RWPE2 (cell line): ENCODE measurements at places on chromosomes 1 and 21.

DNA sequence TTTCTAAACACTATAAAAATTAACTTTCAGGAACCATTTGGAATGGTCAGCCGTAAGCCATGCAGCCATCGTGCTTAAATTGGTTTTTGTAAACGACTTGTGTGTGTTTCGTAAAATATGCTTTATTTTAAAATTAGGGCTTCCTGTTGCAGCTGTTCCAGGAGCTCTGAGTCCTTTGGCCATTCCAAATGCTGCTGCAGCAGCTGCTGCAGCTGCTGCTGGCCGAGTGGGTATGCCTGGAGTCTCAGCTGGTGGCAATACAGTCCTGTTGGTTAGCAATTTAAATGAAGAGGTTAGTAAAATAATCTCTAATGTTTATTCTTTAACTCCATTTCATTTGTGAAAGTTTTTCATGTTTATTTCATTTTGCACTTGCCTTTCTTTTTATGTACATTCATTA is 83.1 kb downstream of the PTBP2 start:
- peaks cover 65% of the 10 kb centered on the region for H3K36me3 ChIP-seq
- no peak overlapping the region for H3K27ac ChIP-seq
- no peak overlapping the region for H3K4me3 ChIP-seq
- H3K27me3 ChIP-seq: no peaks in the 10 kb centered on the region
- no peaks in the 10 kb centered on the region for H3K4me1 ChIP-seq

- H3K36me3 ChIP-seq: no peaks in the 10 kb centered on the region
- H3K4me3 ChIP-seq: no peak overlapping the region
- no peak overlapping the region for H3K27ac ChIP-seq
- peaks cover 19% of the 10 kb centered on the region for H3K4me1 ChIP-seq
Measured at GRCh38 chr1:109373126-109373525, 24.6 kb downstream of the SORT1 start.

- H3K4me3 ChIP-seq: no peak overlapping the region
- H3K4me1 ChIP-seq: peaks cover 36% of the 10 kb centered on the region
- H3K27ac ChIP-seq: no peak overlapping the region
- H3K36me3 ChIP-seq: peaks cover 3% of the 10 kb centered on the region; the same call in 1 of the 2 replicates
- DNase-seq: no peak
- no peaks in the 10 kb centered on the region for H3K27me3 ChIP-seq
Measured at GRCh38 chr1:25432749-25433388, 2.2 kb downstream of the MACO1 start.

DNA sequence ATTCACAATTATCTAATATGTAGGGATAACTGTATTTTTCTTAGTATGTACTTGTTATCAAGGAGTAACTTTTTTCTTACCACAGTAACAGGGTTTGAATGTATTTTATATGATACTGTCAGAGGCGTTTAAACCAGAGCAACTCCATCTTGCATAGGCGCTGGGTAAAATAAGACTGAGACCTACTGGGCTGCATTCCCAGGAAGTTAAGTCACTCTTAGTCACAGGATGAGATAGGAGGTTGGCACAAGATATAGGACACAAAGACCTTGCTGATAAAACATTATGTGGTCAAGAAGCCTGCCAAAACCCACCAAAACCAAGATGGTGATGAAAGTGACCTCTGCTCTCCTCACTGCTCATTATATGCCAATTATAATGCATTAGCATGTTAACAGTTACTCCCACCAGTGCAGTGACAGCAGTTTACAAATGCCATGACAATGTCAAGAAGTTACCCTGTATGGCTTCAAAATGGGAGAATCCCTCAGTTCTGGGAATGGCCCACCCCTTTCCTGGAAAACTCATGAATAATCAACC is 64.8 kb downstream of the RPE65 start:
- peak overlapping the region; percentile 96 for H3K27ac ChIP-seq
- H3K4me1 ChIP-seq: peaks cover 31% of the 10 kb centered on the region
- no peak overlapping the region for H3K4me3 ChIP-seq
- no peaks in the 10 kb centered on the region for H3K27me3 ChIP-seq

GRCh38 chr21:45126204-45126626 is 51.8 kb downstream of the ADARB1 start:
- no peak for DNase-seq
- H3K27ac ChIP-seq: no peak overlapping the region
- no peak overlapping the region for H3K4me3 ChIP-seq
- no peaks in the 10 kb centered on the region for H3K27me3 ChIP-seq

- DNase-seq: no peak
- H3K27me3 ChIP-seq: no peaks in the 10 kb centered on the region
- peaks cover 5% of the 10 kb centered on the region for H3K4me1 ChIP-seq
- H3K27ac ChIP-seq: no peak overlapping the region
Measured at GRCh38 chr1:200226969-200227303, 182.9 kb downstream of the ZNF281 start.

DNA sequence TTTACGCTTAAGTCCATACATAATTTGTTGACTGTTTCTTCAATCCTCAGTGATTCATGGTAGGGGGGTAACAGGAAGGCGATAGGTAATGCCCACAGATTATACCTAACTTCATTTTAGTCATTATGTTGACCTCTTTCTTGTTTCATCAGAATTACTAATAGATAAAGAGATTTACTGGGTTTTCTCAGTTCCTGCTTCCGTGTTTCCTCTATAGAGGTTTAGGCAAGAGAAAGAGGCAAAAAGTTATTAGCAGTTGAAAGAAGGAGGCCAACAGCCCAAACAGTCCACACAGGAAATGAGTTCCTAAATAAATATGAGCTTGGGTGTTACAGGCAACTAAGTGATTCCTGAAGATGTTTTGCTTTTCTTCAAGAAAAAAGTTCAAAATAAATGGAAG is 17.9 kb upstream of the CLCA1 start:
- H3K4me1 ChIP-seq: no peaks in the 10 kb centered on the region
- no peaks in the 10 kb centered on the region for H3K36me3 ChIP-seq
- no peak overlapping the region for H3K27ac ChIP-seq
- H3K4me3 ChIP-seq: no peak overlapping the region
- H3K27me3 ChIP-seq: no peaks in the 10 kb centered on the region

DNA sequence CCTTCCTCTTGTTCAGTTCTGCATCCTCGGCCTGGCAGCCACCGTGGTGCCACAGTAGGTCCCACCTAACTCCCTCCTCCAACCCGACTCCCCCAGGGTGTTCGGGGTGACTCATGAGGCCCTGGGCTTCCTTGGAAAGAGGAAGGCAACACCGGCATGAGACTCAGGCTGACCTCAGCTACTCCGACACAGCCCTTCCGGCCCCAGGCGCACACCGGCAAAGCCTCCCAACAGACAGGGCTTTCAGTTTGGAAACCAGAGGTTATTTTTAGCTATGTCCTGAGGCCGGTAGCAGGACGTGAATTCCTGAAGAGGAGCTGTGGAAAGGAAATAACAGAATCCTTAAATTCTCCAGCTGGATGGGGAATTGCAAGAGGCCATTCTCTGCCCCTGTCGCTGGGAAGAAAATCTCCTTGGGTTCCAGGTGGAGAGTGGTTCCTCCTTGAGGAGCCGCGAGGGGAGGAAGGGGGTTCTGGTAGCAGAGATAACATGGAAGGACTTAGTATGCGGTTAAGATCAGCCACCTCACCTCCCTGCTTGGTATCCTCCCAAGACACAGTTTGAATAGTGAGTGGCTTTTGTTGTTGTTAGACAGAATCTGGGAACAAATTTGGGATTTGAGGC is 24.4 kb downstream of the PLXNA2 start:
- H3K4me1 ChIP-seq: peaks cover 34% of the 10 kb centered on the region
- H3K27me3 ChIP-seq: no peaks in the 10 kb centered on the region
- peak; percentile 85 for DNase-seq
- no peak overlapping the region for H3K4me3 ChIP-seq

DNA sequence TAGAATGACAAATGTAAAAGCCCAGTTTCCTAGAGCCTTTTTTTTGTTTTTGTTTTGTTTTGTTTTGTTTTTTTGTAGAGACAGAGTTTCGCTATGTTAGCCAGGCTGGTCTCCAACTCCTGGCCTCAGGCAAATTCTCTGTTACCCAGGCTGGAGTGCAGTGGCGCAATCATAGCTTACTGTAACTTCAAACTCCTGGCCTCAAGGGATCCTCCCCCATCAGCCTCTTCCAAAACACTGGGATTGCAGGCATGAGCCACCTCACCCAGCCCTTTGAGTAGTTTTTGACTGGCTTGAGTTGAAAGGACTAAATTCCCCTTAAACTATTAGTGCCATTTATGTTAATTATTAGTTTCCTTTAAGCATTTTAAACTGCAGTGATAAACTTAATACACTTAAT is 28.8 kb upstream of the ZBTB18 start:
- DNase-seq: no peak
- no peak overlapping the region for H3K4me3 ChIP-seq
- no peaks in the 10 kb centered on the region for H3K27me3 ChIP-seq
- no peaks in the 10 kb centered on the region for H3K36me3 ChIP-seq
- no peak overlapping the region for H3K27ac ChIP-seq
- no peaks in the 10 kb centered on the region for H3K4me1 ChIP-seq

- H3K4me3 ChIP-seq: no peak overlapping the region
- H3K4me1 ChIP-seq: peaks cover 14% of the 10 kb centered on the region
- DNase-seq: no peak
- H3K27me3 ChIP-seq: no peaks in the 10 kb centered on the region
- no peaks in the 10 kb centered on the region for H3K36me3 ChIP-seq
- H3K27ac ChIP-seq: no peak overlapping the region
Measured at GRCh38 chr1:17123196-17124045, 4.2 kb upstream of the PADI2 start.

DNA sequence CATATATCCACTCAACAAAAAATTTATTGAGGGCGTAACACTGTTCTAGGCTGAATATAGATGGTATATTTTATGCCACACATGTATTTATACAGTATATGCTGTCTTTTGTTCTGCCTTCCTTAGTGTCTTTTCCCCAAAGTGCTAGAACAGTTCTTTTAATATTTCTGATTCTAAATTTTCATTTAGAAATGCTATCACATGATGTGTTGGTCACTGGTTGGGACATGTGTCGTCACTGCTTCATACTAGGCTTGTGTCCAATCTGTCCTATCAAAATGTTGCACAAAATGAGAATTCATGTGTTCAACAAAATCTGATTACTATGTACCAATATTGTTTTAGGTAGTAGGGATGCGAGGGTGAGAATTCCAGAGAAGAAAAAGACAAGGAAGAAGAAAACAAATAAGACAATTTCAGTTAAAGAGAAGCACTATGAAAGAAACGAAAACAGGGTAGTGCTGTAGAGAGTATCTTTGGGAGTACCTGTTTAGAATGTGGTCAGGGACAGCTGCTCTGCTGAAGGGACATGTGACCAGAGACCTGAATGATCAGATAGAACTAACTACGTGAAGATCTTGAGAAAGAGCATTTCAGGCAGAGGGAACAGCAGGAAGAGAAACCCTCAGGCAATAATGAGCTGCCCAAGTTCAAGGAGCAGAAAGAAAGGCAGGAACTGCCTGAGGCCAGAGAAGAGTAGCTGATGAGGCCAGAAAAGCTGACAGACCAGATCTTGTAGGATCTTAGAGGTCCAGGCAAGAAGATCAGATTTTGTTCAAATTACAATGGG is 1.3 kb downstream of the KMO start:
- no peak overlapping the region for H3K4me3 ChIP-seq
- no peaks in the 10 kb centered on the region for H3K27me3 ChIP-seq
- peaks cover 5% of the 10 kb centered on the region for H3K4me1 ChIP-seq
- H3K36me3 ChIP-seq: no peaks in the 10 kb centered on the region
- no peak overlapping the region for H3K27ac ChIP-seq

GRCh38 chr1:183689762-183690204 is 36.7 kb upstream of the APOBEC4 start:
- H3K27ac ChIP-seq: no peak overlapping the region
- no peak for DNase-seq
- H3K36me3 ChIP-seq: no peaks in the 10 kb centered on the region
- H3K4me3 ChIP-seq: no peak overlapping the region
- H3K27me3 ChIP-seq: no peaks in the 10 kb centered on the region
- H3K4me1 ChIP-seq: no peaks in the 10 kb centered on the region

- peak overlapping the region; percentile 94 for H3K27ac ChIP-seq
- H3K27me3 ChIP-seq: no peaks in the 10 kb centered on the region
- H3K36me3 ChIP-seq: peaks cover 53% of the 10 kb centered on the region
- H3K4me1 ChIP-seq: peaks cover 15% of the 10 kb centered on the region
Measured at GRCh38 chr1:159922511-159923202, 2.6 kb downstream of the TAGLN2 start.

GRCh38 chr1:44024903-44025525 is 6.2 kb downstream of the SLC6A9 start:
- H3K27ac ChIP-seq: no peak overlapping the region
- H3K4me3 ChIP-seq: no peak overlapping the region
- H3K4me1 ChIP-seq: peaks cover 27% of the 10 kb centered on the region
- no peak for DNase-seq

DNA sequence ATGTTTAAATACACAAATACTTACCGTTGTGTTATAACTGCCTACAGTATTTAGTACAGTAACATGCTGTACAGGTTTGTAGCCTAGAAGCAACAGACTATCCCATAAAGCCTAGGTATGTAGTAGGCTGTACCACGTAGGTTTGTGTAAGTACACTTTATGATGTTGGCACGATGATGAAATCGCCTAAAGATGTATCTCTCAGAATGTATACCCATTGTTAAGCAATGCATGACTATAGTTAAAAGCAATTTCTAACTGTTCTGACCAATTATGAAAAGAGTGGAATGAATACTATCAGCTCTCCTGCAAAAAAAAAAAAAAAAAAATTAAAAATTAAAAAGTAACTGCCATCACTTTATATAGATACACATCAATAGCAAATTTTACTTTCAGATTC is 11.4 kb downstream of the HP1BP3 start:
- H3K4me3 ChIP-seq: no peak overlapping the region
- peaks cover 100% of the 10 kb centered on the region for H3K36me3 ChIP-seq
- H3K4me1 ChIP-seq: peaks cover 3% of the 10 kb centered on the region
- no peaks in the 10 kb centered on the region for H3K27me3 ChIP-seq
- H3K27ac ChIP-seq: no peak overlapping the region
- no peak for DNase-seq

DNA sequence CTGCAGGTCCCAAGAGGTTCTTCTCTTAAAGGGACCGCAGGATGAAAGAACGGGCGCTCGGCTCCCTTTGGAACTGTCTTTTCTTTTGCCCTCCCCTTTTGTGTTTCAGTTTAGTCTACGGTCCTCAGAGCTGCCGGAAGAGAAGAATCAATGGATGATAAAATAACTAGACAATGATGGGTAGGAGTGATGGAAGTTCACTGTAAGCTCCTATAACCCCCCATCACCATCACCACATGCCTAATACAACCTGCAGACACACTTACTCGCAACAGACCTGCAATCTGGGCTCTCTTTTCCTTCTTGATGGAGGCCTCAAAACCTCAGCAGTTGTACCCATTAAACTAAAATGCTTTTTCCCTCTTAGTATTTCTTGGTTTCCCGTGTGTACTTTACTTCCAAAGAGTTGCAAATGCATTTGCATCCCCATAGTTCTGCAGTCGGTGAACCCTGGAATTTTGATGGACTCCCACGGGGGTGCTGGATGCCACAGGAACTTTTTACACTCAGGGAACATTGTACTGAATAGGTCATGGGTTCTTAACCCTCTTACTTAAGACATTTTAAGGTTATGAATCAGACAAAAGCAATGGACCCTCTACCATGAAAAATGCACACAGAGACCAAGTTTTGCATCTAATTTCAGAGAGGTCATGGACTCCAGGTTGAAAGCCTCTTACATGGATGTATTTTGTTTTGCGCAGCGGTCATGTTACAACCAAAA is 633 bp upstream of the RFX5 start:
- peaks cover 6% of the 10 kb centered on the region for H3K4me1 ChIP-seq
- no peaks in the 10 kb centered on the region for H3K27me3 ChIP-seq
- peaks cover 25% of the 10 kb centered on the region for H3K36me3 ChIP-seq
- peak overlapping the region; percentile 58 for H3K4me3 ChIP-seq
- DNase-seq: no peak
